ENCODE measurements at places on chromosomes 1 and 21. TPM values are rescaled to one million over a fixed set of nuclear protein-coding genes. Genes with fewer than 3 reads are reported as not detected.

The AQP10 gene
- total RNA-seq, result not detected

The CYB561D1 gene
- 8.1 TPM for total RNA-seq

The PAPPA2 gene
- total RNA-seq, result 3.1 TPM

The NPHS2 gene
- total RNA-seq, result not detected

The LRRC8B gene
- 15.0 TPM for total RNA-seq

The TMEM240 gene
- total RNA-seq, result 0.91 TPM

The KCNN3 gene
- total RNA-seq, result 0.99 TPM

The ENSA gene
- total RNA-seq, result 199 TPM

DNA sequence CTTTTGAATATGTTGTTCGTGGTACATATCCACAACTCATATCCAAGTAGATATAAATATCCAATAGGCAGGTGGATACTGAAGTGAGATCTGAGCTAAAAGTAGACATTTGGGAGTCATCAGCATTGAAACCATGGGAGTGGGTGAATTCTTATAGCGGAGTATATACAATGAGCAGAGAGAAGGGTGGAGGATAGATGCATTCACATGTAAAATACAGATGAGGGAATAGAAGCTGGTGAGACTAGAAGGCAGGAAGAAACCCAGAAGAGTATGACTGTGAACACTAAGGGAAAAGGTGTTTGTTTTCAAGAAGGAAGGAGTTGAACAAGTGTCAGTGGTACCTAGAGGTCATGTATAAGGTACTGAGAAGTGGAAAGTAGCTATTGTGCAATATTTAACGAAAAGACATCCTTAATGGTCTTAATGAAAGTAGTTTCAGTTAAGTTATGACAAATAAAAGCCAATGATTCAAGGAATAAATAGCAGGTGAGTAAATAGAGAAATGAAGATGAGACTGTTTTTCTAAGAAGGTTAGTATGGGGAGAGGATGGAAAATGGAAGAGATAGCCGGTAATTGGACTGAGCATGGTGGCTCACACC, 181.6 kb upstream of the CACYBP start:
- no peak overlapping the region for H3K27ac ChIP-seq
- no peaks in the 10 kb centered on the region for H3K36me3 ChIP-seq
- no peak for DNase-seq
- no peak overlapping the region for H3K4me3 ChIP-seq
- no peaks in the 10 kb centered on the region for H3K27me3 ChIP-seq
- H3K4me1 ChIP-seq, result no peaks in the 10 kb centered on the region

- H3K27ac ChIP-seq, result no peak overlapping the region
- H3K36me3 ChIP-seq, result no peaks in the 10 kb centered on the region
- no peaks in the 10 kb centered on the region for H3K4me1 ChIP-seq
- no peaks in the 10 kb centered on the region for H3K27me3 ChIP-seq
- no peak overlapping the region for H3K4me3 ChIP-seq
- no peak for DNase-seq
Measured at GRCh38 chr1:207841293-207841692, 69.6 kb downstream of the CD34 start.

DNA sequence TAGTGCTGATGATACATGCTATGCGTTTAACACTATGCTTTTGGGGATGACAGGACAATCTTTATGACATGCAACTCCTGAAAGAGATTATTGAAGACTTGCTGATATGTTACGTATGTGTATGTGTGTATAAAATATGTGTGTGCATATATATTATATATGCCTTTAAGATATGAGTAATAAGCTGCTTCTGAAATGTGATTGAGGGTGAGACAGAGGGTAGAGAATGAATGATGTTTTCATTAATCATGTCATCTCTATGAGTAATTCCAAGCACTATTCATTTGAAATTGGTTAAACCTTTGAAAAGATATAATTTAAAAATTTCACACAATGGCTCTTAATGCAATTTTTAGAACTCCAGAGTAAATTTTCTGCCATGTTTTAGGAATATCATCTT, 5.8 kb downstream of the BCL9 start:
- H3K4me3 ChIP-seq, result no peak overlapping the region
- no peaks in the 10 kb centered on the region for H3K36me3 ChIP-seq
- H3K27me3 ChIP-seq, result no peaks in the 10 kb centered on the region
- no peaks in the 10 kb centered on the region for H3K4me1 ChIP-seq

- H3K27me3 ChIP-seq, result no peaks in the 10 kb centered on the region
- H3K36me3 ChIP-seq, result no peaks in the 10 kb centered on the region
- no peak overlapping the region for H3K27ac ChIP-seq
- no peaks in the 10 kb centered on the region for H3K4me1 ChIP-seq
Measured at GRCh38 chr1:180462102-180462501, 40.3 kb downstream of the ACBD6 start.

- DNase-seq, result no peak
- H3K4me3 ChIP-seq, result no peak overlapping the region
- no peaks in the 10 kb centered on the region for H3K36me3 ChIP-seq
- no peaks in the 10 kb centered on the region for H3K4me1 ChIP-seq
- no peak overlapping the region for H3K27ac ChIP-seq
Measured at GRCh38 chr1:90359994-90360393, 357.1 kb downstream of the BARHL2 start.

- DNase-seq, result no peak
- no peaks in the 10 kb centered on the region for H3K27me3 ChIP-seq
- no peak overlapping the region for H3K4me3 ChIP-seq
- H3K36me3 ChIP-seq, result no peaks in the 10 kb centered on the region
- H3K4me1 ChIP-seq, result no peaks in the 10 kb centered on the region
- no peak overlapping the region for H3K27ac ChIP-seq
Measured at GRCh38 chr1:182549346-182549745, 39.7 kb downstream of the RNASEL start.

DNA sequence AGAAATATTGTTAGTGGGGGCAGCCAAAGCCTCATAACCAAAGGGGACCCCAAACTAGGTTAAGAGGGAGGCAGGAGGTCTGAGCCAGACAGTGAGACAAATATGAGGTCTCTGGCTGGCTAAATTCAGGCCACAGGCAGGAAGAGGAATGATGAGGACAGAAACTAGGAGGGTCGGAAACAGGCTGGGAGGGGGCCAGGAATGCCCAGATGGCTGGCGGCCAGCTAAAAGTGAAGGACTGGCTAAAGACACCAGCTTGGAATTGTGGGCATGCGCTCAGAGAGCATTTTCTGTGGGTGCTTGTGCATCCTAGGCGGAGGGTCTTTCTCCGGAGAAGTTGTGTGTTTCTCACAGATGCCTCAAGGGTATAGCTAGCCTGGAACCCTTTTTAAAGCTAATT, 77.0 kb downstream of the PGM1 start:
- no peak overlapping the region for H3K27ac ChIP-seq
- peaks cover 3% of the 10 kb centered on the region for H3K4me1 ChIP-seq
- H3K4me3 ChIP-seq, result no peak overlapping the region
- DNase-seq, result no peak

DNA sequence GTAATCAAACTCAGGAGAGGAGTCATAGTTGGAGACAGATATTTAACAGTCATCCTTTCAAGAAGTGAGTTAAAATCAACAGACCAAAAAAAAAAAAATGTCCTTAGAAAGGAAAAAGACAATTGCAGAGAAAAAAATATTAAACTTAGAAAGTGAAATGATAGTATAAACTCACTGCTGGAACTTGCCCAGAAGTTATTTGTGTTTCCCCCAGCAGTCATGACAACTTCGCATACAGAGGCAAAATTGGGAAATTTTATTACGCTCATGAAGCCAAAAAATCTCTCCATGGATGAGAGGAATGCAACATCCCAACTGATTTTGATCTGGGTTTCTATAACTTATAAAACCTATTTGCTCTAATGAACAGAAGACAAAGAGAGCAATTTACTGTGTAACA, 198.2 kb downstream of the LRRC7 start:
- no peak for DNase-seq
- no peak overlapping the region for H3K4me3 ChIP-seq
- H3K27me3 ChIP-seq, result no peaks in the 10 kb centered on the region
- no peaks in the 10 kb centered on the region for H3K36me3 ChIP-seq
- no peak overlapping the region for H3K27ac ChIP-seq
- H3K4me1 ChIP-seq, result no peaks in the 10 kb centered on the region

DNA sequence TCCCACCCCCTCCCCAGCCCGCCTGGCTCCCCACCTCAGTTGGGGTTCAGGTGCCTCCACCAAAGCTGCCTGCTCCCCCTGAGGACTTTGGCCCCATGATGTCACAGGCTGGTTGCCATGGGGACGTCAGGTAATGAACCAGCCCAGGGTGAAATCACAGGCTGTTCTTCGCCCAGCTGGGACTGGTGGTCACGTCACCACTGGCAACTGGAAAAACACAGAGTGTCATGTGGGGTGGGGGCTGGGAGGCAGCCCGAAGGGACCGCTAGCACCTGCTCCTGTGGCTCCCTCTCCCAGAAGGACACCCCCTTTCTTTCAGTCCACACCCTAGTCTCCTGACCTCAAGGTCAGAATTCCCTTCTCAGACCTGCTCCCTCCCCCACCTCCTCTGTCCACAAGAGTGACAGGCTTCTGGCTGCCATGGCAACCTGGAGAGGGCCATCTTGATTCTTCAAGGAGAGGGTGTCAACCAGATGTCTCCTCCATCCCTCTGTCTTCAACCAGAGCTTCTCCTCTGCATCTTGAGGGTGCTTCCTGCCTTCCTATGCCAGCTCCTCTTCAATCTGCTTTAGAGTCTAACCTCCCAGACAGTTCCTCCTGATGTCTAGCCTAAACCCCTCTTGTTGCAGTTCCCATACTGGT, 6.2 kb downstream of the FAM131C start:
- no peaks in the 10 kb centered on the region for H3K4me1 ChIP-seq
- no peaks in the 10 kb centered on the region for H3K36me3 ChIP-seq
- H3K4me3 ChIP-seq, result no peak overlapping the region
- H3K27me3 ChIP-seq, result no peaks in the 10 kb centered on the region
- peak; percentile 67 for DNase-seq

Measured in colonic mucosa (tissue), 4 donors.